A549 treated with GW870086 at 1 μM for 4 hours (cell line): ENCODE measurements at places on chromosomes 16 and 17. TPM values are rescaled to one million over a fixed set of nuclear protein-coding genes. Genes with fewer than 3 reads are reported as not detected.

The SPPL2C gene
- not detected in 5 replicates for total RNA-seq

The SPATA32 gene
- total RNA-seq, result 0.08 to 0.19 TPM (median 0.15 TPM) in 5 replicates

The BAIAP3 gene
- 0.94 to 1.5 TPM (median 1.3 TPM) in 5 replicates for total RNA-seq

The TP53TG3 gene
- 0.61 to 1.00 TPM (median 0.79 TPM) in 4 of 5 replicates, not detected in the other for total RNA-seq

The MAP3K3 gene
- 13.1 to 17.9 TPM (median 16.0 TPM) in 5 replicates for total RNA-seq

The AXIN1 gene
- 27.7 to 34.1 TPM (median 31.6 TPM) in 5 replicates for total RNA-seq

The NTN1 gene
- 0.35 to 0.49 TPM (median 0.42 TPM) in 5 replicates for total RNA-seq

The KRTAP3-3 gene
- total RNA-seq, result not detected in 5 replicates

The KCNAB3 gene
- total RNA-seq, result 1.7 to 2.9 TPM (median 2.0 TPM) in 5 replicates

The CDK10 gene
- 37.1 to 79.5 TPM (median 45.3 TPM) in 5 replicates for total RNA-seq

The ASPHD1 gene
- total RNA-seq, result 15.9 to 27.5 TPM (median 23.8 TPM) in 5 replicates

The ARHGAP44 gene
- 2.3 to 2.8 TPM (median 2.4 TPM) in 5 replicates for total RNA-seq

The CLEC19A gene
- total RNA-seq, result 0.06 to 0.15 TPM (median 0.11 TPM) in 4 of 5 replicates, not detected in the other

The PRKAR1A gene
- 123 to 168 TPM (median 166 TPM) in 5 replicates for total RNA-seq

The FAM171A2 gene
- 2.6 to 4.2 TPM (median 3.5 TPM) in 5 replicates for total RNA-seq

The OSGIN1 gene
- total RNA-seq, result 18.7 to 43.3 TPM (median 26.7 TPM) in 5 replicates

The FOXC2 gene
- 1.8 to 2.9 TPM (median 2.4 TPM) in 5 replicates for total RNA-seq

The SOCS1 gene
- total RNA-seq, result 2.8 to 8.1 TPM (median 4.7 TPM) in 5 replicates

The KRT27 gene
- not detected in 5 replicates for total RNA-seq

The PRDM7 gene
- not detected in 5 replicates for total RNA-seq

The TNFRSF17 gene
- total RNA-seq, result not detected in 5 replicates

The MT1G gene
- not detected in 5 replicates for total RNA-seq

The SCARF1 gene
- 0.18 to 0.38 TPM (median 0.27 TPM) in 5 replicates for total RNA-seq

The TTYH2 gene
- 1.9 to 2.3 TPM (median 2.1 TPM) in 5 replicates for total RNA-seq

The MEOX1 gene
- not detected in 5 replicates for total RNA-seq

The CSNK1D gene
- total RNA-seq, result 200 to 236 TPM (median 232 TPM) in 5 replicates

The AOC3 gene
- 1.1 to 2.2 TPM (median 1.4 TPM) in 5 replicates for total RNA-seq

The PYY gene
- not detected in 5 replicates for total RNA-seq

The TTLL6 gene
- 0.74 to 1.3 TPM (median 0.95 TPM) in 5 replicates for total RNA-seq

The GRB7 gene
- total RNA-seq, result 2.8 to 5.0 TPM (median 4.2 TPM) in 5 replicates

The CCL8 gene
- 0.12 TPM in 1 of 5 replicates, not detected in the others for total RNA-seq

The ANKS3 gene
- total RNA-seq, result 20.5 to 25.7 TPM (median 25.2 TPM) in 5 replicates

The SRCIN1 gene
- 1.4 to 3.1 TPM (median 2.6 TPM) in 5 replicates for total RNA-seq

The SOST gene
- not detected in 5 replicates for total RNA-seq

The KRT28 gene
- not detected in 5 replicates for total RNA-seq

The DPEP3 gene
- not detected in 5 replicates for total RNA-seq

The CBX8 gene
- 10.9 to 17.4 TPM (median 16.1 TPM) in 5 replicates for total RNA-seq

The RND2 gene
- 0.07 to 0.29 TPM (median 0.17 TPM) in 5 replicates for total RNA-seq

The CCL17 gene
- total RNA-seq, result not detected in 5 replicates

The CBX2 gene
- total RNA-seq, result 12.3 to 17.4 TPM (median 15.8 TPM) in 5 replicates

The CLEC18B gene
- total RNA-seq, result 0.23 to 0.63 TPM (median 0.26 TPM) in 3 of 5 replicates, not detected in the others

The TRPV3 gene
- 0.25 to 0.37 TPM (median 0.29 TPM) in 5 replicates for total RNA-seq

The TUBD1 gene
- 8.4 to 11.7 TPM (median 11.0 TPM) in 5 replicates for total RNA-seq
